ENCODE measurements at places on chromosomes 2 and 18.

GRCh38 chr2:64990876-64991275 is 1.7 kb downstream of the SLC1A4 start:
- DNase-seq: no peak

- no peak for DNase-seq
These were observed 302.4 kb upstream of the CXCR4 start for GRCh38 chr2:136420346-136420745.

DNA sequence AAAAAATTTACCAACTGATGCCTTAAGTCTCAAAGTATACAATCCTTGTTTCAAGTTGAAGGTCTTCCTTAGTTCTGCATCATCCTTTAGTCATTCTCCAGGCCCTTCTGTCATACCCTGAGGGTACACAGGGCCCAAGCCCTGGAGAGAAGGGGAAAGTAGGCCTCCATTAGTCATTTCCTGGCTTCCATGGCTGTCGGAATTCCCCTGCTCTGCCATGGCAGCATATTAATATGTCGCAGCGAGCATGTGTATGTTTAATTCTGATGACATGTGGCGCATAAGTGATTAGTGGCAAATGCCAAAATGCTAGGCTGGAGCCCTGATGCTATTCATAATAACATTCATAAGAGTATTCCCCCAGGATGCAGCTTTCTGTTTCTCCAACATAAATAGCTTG is 22.1 kb downstream of the GPR39 start:
- no peak for DNase-seq

DNA sequence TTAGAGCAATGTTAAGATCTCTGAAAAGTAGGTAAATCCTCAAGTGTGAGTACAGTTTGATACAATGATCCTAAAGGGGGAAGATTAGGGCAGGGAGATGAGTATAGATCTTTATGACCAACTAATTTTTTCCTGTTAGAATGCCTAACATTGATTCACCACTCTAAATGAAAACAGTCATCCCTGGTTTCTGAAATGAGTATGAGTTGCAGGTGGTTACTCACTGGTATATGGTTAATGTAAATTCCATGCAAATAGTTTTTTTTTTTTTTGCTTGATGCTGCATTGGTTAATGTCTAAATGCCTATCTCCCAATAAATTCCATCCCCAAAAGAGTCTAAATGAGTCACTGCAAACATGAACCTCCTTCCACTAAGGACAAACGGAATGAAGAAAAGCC is 55.0 kb upstream of the SERPINB2 start:
- DNase-seq: no peak

DNA sequence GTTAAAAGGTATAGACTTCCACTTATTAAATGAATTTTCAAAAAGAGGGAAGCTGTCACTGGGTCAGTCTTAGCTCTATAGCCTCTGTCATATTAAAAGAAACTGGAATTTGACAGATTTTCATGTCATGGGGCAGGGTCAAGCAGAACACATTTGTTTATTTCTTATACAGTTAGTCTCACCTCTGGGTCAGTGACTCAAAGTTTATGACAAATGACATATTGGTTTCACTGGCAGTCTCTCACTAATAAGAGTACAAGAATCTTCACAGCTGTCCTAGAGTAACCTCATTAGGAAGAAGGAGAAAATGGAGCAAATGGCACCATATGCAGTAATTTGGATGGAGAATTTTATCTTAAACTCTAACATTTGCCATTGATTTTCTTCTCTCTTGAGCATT is 63.2 kb downstream of the MBD2 start:
- no peak for DNase-seq

GRCh38 chr2:72926811-72927465 is 9.6 kb downstream of the EMX1 start:
- no peak for DNase-seq
